ENCODE measurements at places on chromosomes 3 and 15.

DNA sequence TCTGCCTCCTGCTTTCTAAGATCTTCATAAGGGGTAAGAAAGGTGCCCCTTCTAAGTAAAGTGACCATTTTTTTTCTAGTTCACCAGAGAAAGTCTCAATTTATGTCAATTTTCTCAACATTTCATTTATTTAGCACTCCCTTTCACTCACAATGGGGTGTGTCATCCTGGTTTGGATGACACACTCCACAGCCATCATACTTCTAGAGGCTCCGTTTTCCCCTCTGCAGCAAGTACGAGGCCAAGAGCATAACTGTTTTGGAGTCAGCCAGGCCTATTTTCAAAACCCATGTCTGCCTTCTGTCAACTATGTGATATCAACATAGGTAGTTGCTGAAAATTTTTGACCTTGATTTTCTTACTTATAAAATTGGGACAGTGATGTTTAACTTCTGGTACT, 703.2 kb downstream of the NLGN1 start:
- DNase-seq: no peak

GRCh38 chr3:187685948-187686347, 15.8 kb upstream of the SST start:
- DNase-seq: no peak

DNA sequence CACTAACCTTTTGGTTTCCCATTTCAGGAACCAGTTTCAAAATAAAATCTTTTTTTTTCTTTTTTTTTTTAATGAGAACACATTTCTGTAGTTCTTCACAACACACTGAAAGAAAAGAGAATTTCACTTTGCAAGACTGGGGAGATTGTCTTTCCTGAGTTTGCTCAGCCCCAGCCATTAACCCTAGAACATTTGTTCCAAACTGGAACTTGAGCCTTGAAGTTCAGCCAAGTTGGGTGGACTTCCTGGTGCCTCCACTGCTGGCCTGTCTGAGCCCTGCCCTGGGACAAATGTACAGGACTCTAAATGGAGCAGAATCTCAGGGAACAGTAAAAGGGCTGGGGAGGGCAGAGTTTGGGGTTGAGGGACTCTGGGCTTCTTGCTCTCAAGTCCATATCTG, 196.4 kb upstream of the LPP start:
- no peak for DNase-seq

DNA sequence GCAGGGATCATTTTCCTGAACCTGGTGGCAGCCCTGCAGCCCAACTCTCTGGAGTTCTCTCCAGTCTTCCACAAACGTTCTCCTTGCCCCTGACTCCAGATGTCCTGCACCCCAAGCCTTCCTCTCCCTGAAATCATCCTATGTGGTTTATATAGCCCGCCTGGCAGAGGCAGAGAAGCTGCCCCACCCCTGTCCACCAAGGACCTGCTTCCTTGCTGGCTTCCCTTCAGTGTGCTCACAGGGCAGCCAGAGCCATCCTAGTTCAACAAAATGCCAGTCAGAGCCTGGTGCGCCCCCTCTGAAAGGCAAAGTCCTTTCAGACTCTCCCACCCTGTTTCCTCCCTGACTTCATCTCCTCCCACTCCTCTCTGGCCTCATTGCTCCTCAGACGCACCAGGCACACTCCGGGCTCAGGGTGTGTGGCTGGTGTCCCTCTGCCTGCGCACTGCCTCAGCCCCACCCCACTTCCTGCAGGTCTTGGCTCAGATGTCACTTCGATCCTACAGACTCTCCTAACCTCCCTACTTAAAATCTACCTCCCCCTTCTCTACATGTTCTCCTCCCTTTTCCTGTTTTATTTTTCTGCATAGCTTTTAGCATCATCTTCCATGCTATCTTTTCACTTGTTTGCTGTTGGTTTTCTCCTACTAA, 5.9 kb downstream of the KBTBD13 start:
- peak; percentile 12 for DNase-seq

GRCh38 chr15:88204584-88204983, 52.0 kb downstream of the NTRK3 start:
- no peak for DNase-seq

- DNase-seq: no peak
Observed at GRCh38 chr3:165852191-165852590, 15.0 kb upstream of the BCHE start.

- no peak for DNase-seq
Observed at GRCh38 chr15:78321786-78322185, 18.4 kb upstream of the CRABP1 start.

DNA sequence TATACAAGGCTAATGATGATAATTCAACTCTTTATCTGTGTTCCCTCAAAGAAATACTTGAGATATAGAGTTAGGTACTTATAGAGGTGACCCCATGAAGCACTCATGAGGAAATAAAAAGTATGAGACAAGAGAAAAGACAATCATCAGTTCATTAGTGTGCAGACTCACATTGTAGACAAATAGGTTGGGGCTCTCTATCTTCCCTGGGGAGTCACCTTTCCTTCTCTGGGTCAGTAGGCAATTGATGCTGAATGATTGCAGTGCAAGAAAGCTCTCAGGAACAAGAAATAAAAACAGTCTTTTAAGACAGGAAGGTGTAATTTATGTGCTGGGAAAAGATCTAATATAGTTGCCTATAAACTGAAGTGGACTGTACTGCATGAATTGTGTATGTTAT, 1357.6 kb upstream of the EPHA6 start:
- no peak for DNase-seq

- no peak for DNase-seq
Observed at GRCh38 chr3:146780251-146780650, 175.1 kb upstream of the PLSCR5 start.

GRCh38 chr3:62558549-62559112, 185.3 kb upstream of the FEZF2 start:
- DNase-seq: no peak

DNA sequence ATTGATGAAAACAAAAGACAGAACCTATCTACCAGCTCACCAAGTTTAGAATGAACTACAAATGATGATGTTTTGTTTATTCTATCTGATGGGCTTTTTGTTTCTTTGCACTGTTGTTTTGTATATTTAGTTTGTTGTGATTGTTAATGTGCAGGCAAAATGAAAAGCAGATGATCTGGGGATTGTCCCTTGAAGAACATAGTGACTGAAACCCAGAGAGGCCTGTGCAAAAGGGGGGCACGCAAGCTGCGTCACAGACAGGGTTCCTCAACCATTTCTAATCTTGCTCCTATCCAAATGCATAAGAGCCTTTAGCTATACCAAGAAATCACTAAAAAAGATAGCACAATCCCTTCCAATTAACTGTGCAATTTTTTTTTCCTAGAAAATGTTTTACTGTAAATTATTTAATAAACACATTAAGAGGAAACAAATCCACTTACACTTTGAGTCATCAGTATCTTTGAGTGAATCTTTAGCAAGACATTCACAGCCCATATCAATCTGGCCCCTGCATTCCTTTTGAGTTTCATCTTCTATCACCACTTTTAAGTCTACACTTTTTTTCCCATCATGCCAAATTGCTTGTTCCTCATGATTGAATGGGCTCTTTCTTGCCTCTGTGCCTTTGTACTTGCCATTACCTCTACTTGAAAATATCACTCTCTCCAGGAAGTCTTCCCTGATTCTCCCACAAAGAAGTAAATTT, 220.3 kb downstream of the ATP8B4 start:
- no peak for DNase-seq

GRCh38 chr15:61132211-61132610, 96.9 kb downstream of the RORA start:
- no peak for DNase-seq

- DNase-seq: no peak
Observed at GRCh38 chr3:108006077-108006771, 84.6 kb downstream of the CD47 start.

- no peak for DNase-seq
Observed at GRCh38 chr3:48855681-48856447, 8.2 kb upstream of the PRKAR2A start.

DNA sequence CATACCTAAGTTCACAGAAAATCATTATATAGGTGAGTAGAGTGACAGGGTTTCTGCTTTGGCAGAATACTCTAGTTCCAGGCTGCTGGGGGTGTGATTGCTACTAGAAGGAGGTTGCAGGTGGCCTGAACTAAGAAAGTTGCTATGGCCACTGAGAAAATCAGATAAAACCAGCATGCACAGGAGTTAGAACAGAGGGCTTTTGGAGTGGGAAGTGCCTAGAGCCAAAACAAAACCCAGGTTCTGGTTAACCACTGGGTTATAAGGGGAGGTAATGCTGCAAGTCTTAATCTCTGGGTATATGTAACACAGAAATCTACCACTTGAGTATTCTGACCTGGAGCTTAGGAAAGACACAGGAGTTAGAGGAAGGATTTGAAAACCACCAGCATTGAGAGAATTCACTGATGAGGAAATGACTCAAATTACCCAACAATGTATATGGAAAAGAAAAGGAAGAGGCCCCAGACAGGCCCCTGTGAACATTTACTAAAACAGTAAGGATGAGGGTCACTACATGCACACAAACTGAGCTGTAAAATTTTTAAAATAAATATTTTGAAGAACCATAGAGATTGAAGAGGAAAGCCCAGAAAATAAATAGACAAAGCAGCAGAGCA, 60.0 kb downstream of the PLOD2 start:
- DNase-seq: no peak

GRCh38 chr15:73485372-73485771, 42.4 kb downstream of the REC114 start:
- DNase-seq: no peak

DNA sequence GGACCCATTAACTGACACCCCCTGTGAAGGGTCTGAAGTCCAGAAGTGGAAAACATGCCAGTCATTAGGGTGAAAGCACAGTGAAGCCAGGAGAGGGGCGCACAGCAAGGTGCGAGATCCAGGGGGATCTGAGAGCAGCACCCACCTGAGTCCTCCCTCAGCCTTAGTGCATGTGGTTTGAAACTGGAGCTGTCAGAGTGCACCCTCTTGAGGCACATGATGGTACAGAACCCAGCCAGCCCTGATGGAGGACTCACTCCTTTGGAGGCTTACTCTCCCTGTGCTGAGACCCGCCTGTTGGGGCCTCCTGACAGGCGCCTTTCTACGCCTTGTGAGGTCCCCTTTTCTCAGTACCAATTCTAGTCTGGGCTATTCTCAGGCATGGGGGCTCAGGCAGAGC, 77.8 kb downstream of the IL20RB start:
- DNase-seq: no peak

- no peak for DNase-seq
Observed at GRCh38 chr3:99236576-99236975, 335.1 kb upstream of the DCBLD2 start.

DNA sequence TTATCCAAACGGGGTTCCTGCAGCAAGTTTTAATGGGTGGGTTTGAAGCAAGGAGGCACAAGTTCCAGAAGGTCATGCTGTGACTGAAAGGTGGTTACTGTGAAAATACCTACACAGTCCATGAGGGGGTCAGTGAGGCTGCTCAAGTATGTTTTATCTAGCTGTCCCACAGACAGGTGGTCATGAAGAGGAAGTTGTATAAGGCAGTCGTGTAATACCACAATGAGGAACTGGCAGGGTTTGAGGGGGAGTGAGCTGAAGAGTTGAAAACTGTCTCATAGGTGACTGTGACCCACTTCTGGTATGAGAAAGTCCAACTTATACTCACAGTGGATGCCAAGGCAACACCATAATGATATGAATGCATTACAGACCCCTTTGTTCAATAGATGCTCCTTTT, 856.8 kb downstream of the OTOL1 start:
- no peak for DNase-seq

DNA sequence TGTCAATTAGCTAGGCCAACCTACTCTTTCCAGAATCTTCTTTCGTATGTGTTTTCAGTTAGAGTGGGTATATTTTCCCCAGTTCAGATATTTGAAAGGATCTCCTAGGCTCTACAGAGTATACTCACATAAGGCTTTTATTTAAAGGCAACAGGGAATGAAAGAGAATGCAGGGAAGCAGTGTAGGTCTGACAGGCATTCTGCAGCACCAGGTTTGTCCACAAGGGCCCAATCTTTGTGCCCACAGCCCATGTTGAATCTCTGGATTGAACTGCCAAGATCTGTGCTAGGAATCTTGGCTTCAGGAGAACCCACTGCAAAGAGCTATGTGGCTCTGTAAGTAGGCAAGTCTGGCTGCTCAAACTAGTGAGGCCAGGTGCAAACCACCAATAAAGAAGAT, 24.2 kb upstream of the GALNT15 start:
- no peak for DNase-seq

- DNase-seq: no peak
Observed at GRCh38 chr3:78015856-78016255, 976.0 kb downstream of the ROBO2 start.

GRCh38 chr15:71103102-71103676, 12.1 kb upstream of the THSD4 start:
- no peak for DNase-seq

DNA sequence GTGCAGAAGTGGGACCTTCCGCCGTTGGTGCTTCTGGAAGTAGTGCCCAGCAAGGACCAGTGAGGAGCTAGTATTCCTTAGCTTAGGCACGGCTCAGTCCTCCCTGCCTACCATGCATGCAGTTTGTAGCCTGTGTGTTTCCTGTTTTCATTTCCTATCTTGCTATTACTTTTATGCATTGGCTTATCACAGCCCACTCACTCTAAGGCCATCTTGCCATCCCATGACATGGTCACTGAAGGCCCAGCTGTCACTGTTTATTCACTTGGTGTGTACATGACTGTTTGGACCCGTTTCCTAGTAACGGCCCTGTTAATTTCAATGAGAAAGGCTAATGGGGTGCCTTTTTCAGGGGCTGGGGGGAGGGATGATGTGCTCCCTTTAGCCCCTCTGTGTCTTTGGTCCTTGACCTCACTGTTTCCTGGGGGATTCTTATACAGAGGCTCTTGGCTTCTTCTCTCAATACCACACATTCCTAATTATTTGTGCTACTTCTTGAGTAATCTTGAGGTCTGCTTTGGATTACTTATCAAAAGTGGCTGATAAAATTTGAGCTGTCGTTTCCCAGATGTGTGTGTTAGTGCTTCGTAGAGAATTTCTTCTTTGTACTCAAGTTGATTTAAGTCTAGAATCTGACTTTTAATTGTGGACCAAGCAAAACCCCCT, 24.5 kb upstream of the TRAK1 start:
- no peak for DNase-seq

GRCh38 chr3:149783576-149783975, 8.8 kb downstream of the ANKUB1 start:
- no peak for DNase-seq

GRCh38 chr3:172313671-172314070, 134.6 kb downstream of the GHSR start:
- no peak for DNase-seq

- no peak for DNase-seq
Observed at GRCh38 chr3:56700151-56700550, 17.1 kb upstream of the TASOR start.

- DNase-seq: no peak
Observed at GRCh38 chr15:90970274-90970673, 15.6 kb downstream of the RCCD1 start.

DNA sequence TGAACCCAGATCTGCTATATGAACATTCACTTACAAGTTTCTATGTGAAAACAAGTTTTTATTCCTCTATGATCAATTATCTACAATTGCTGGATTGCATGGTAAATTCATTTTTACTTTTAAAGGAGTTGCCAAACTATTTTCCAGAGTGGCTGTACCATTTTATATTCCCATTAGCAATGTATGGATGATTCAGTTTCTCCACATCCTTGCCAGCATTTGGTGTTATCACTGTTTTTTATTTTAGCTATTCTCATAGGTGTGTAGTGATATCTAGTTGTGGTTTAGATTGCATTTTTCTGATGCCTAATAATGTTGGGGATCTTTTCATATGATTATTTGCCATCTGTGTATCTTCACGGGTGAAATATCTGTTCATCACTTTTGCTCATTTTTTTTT, 78.3 kb downstream of the APBA2 start:
- no peak for DNase-seq
